ENCODE measurements at places on chromosomes 4 and X.

DNA sequence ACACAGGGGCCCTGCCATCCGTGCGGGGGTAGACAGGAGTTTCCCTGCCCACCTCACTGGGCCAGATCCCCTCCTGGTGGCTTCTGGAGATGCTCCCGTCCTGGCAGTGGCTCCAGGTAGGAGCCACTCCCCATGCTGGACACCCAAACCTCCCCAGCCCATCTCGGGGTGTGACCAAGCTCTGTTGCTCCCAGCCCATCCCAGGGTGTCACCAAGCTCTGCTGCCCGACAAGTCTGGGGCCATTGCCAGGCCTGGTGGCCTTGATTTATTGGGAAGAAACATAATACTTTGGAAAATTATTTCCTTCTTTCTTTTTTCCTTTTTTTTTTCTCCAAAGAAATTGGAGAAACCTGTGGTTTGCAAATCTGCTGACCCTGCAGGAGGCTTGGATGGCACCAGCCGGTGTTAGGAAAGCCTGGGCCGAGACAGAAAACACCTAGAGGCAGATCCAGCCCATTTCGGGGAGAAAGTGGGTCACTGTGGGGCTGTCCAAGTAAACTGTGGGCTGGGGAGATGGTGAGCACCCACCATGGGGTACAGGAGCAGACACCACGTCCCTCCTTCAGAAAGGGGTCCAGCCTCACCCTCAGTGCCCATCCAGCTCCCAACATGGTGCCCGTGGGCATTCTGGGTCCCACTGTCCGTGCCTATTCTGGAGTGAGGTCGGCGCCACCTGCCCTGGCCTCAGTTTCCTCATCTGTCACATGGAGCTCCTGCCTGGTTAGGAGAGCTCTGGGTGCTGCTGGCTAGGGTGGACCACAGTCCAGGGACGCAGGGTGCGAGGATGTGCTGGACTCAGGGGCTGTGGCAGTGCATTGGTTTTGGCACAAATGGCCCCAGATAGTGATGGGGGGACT lies 59.4 kb upstream of the ADRA2C start:
- no peak for DNase-seq
- no peak overlapping the region for H3K27ac ChIP-seq
- no peaks in the 10 kb centered on the region for H3K4me1 ChIP-seq
- peaks cover 3% of the 10 kb centered on the region for H3K27me3 ChIP-seq
- no peak overlapping the region for H3K4me3 ChIP-seq

- H3K27ac ChIP-seq: no peak overlapping the region
- H3K4me1 ChIP-seq: no peaks in the 10 kb centered on the region
- H3K36me3 ChIP-seq: no peaks in the 10 kb centered on the region
- H3K27me3 ChIP-seq: no peaks in the 10 kb centered on the region
- no peak overlapping the region for H3K4me3 ChIP-seq
Observed at GRCh38 chr4:27592738-27593137, 732.1 kb downstream of the STIM2 start.

- H3K27me3 ChIP-seq: no peaks in the 10 kb centered on the region
- no peak overlapping the region for H3K4me3 ChIP-seq
- DNase-seq: no peak
- H3K4me1 ChIP-seq: no peaks in the 10 kb centered on the region
Observed at GRCh38 chr4:124060261-124060918, 652.1 kb downstream of the ANKRD50 start.

DNA sequence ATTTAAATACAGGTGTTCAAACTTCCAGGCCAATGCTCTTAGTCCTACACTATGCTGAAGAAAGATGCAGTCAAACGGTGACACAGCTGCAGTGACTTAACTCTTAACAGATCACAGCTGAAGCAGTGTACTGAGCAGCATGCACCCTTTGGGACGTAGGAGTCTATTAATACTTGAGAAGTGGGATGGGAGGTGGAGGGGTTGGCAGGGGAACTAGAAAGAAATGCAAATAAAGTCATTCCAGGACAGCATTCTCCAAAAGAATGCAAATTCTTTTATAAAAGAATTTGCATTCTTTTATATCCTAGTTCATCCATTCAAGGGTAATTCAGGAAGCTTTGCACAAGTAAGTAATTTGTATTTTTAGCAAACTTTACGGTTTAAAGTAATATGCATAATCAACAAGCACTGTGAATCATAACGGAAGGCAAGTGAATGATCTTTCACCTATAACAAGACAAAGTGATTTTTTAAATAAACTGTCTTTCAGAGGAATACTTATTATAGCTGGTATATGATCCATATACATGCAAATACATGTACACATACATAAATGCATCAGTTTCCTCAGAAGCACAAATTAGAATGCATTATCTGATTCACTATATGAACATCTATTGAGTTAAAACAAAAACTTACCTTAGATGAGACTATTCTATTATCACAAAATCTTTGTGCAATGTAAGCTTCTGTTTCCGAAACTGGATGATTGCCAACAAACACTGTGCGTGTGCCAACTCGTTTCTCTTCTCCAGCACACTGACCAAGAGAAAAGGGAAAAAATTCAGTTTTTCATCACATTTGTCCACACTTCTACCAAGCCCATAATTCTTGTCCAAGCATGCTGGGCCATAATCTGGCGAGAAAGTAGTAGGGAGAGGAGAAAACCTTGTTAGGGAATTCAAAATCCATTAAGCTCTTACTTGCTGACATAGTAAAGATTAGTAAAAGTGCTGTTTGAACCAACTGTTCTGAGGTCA lies 106.5 kb downstream of the ATP11C start:
- H3K4me1 ChIP-seq: no peaks in the 10 kb centered on the region
- no peak for DNase-seq
- H3K27me3 ChIP-seq: no peaks in the 10 kb centered on the region
- H3K27ac ChIP-seq: no peak overlapping the region
- H3K4me3 ChIP-seq: no peak overlapping the region

Measured in CD4-positive, alpha-beta T cell (primary cell).